ENCODE measurements at places on chromosomes 4 and X.

GRCh38 chr4:118888666-118889311 is at the start of gene SYNPO2:
Gene SYNPO2 (plus strand): TSS chr4:118888854. CDS start chr4:118889037, 183 bp downstream.
- no peak for DNase-seq

- DNase-seq = no peak
Measured at GRCh38 chr4:39596971-39597370, 41.7 kb downstream of the SMIM14 start.

GRCh38 chr4:101345271-101345595 is 2.1 kb downstream of the PPP3CA start:
- no peak for DNase-seq

GRCh38 chr4:124644621-124645020 is 67.9 kb downstream of the ANKRD50 start:
- DNase-seq = no peak

DNA sequence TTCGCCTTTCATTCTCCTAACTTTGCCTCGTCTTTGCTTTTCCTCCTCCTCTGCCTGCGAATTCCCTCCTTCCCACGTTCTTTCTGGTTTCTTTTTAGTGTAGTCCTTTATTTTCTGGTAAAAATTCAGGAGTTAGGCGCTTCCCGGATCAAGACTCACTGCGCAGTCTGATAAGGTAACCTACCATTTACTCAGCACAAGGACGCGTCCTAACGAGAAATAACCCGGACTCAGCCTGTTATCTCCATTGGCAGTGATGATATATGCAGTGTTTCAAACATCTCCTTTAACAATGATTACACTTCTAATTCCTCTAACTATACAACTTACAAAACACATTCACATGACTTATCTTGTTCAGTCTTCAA is 357 bp upstream of the ETNPPL start:
- DNase-seq = no peak

DNA sequence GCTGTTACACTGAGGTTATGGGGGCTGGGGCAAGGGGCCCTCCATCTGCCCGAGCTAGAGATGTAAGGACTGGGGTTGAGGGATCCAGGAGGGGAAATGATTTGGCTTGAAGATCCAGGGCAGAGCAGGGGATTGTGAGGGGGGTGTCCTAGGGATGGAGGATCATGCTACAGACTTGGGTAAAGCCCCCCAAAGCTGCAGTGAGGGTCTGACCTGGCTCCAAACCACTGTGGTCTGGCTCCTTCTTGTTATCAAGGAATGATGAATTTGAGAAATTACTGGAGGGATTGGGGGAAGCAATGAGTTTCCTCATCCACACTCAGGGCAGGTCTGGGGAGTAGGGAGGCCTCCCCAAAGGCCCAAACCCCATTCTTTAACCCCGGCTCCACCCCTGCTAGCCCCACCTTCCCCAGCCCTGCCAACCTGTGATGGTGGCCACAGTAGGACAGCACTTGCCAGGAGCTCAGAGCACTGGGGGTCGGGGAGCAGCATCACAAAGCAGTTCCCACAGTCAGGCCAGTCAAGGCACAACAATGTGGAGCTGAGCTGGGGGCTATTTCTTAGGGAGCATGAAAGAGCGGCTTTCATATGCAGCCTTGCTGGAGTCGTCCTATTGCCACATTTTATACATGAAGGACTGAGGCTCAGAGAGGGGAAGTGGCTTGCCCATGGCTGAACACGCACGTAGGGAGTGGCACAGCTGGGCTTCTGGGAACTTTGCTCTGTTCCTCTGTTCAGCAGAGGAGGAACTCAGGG is 165.5 kb downstream of the EFNB1 start:
- no peak for DNase-seq

DNA sequence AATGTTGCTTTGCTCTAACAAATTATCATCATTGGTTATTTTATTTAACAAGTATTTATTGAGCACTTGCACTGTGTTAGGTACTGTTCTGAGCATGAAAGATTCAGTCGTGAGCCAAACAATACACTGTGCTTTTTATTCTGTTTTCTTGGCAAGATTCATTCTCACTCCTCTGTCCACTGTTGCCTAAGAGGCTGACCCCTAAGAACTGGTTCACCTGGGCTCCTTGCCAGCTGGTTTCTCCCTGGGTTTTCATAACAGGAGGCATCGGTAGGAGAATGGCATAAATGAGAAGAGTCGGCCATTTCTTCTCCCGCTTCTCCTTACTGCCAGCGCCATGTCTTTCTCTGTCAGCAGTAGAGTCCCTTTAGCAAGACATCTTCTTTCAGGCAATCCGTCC is 243.7 kb upstream of the DIAPH2 start:
- no peak for DNase-seq

DNA sequence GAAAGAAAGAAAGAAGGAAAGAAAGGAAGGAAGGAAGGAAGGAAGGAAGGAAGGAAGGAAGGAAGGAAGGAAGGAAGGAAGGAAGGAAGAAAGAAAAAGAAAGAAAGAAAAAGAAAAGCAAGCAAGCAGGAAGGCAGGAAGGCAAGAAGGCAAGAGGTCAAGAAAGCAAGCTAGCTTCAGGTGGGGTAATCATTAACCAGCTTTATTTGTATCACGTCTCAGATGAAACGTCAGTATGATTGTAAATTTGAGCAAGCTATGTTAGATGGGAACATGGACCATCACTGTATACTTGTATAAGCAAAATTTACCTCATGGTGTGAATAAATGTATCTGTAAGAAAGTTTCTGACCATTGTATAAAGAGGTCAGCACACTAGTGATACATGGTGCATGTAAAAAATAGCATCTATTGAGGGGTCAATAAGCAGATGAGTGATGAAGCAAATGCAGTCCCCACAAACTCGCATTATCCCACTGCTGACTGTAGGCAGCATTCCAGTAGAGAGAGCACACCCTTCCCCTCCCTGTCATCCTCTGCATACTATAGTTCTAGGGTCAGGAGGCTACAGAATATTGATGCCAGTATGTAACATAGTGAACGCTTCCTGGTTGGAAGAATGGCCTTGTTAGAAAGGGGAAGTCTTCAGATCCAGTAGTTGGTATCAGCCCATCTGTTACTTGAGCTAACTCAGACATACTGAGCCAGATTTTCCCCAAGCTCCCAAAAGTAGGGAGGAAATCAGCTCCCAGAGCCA is 16.5 kb upstream of the KLHL34 start:
- no peak for DNase-seq

DNA sequence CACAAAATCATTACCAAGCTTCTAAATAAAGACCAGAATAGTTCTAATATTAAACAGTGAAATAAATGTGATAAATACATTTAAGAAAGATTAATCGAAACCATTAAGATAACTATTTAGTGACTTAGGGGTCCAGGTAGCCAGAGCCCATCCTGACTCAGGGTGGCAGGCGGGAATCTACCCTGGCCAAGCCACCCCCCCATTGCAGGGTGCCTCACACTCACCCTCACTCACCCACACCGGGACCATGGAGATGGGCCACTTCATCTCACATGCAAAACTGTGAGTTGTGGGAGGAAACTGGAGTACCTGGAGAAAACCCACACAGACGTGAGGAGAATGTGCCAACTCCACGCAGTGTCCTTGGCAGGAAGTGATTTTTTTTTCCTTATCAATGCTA is 237.6 kb upstream of the HAND2 start:
- DNase-seq = no peak

GRCh38 chrX:41634284-41634683 is 54.5 kb upstream of the GPR34 start:
- no peak for DNase-seq

GRCh38 chr4:39023059-39023458 is 9.2 kb downstream of the TMEM156 start:
- no peak for DNase-seq

DNA sequence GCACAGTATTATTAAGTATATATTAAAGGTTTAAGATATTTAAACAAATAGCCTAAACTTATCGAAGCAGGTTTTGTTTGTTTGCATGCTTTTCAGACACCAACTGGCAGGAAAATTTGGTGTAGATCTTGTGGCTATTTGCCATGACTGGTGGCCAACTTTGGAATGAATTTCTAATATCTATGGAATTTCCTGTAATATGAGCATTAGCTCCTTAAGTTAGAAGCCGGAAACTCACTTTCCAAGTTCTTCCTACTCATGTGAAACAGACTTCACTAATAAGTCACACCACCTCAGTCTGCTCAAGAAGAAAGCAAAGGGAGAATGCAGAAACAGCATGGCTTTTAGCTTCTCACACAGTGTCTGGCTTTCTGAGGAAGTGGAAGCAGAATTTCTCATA is 563.9 kb downstream of the GRXCR1 start:
- DNase-seq = no peak

GRCh38 chr4:55868581-55869090 is 15.2 kb downstream of the EXOC1 start:
- no peak for DNase-seq

DNA sequence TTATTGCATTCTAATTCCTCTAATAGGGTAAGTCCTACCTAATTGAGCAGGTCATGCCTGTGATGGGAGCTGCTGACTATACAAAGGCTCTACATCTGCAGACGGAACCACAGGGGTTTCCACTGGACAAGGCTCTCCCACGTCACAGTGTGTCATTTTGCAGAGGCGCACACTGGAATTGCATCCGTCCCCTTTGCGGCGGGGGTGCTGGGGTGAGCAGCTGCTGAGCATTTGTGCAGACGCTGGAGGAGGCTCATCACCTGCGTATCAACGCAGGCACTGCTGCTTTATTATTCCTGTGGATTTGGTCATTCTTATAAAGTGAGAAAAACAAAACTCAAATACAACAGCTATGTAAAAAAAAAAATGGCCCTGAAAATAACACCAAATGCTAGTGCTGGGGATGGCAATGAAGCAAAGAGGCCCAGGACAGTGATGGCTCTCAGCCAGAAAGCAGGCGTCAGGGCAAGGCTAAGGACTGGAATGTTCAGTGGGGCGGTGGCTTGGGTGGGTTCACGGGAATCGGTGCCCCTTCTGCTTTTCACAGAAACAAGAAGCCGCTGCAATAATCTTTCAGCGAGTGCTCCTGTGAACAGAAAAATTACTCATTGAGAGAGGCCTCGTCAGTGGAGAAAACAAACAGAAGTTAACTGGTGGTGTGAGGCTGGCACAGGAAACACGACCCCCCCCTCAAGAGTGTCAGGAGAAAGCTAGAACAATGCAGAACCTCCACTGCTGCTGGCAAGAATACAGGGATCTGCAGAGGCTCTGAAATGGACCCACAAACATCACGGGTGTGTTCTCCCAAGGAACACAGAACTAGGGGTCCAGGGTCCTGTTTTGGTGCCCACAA is 67.8 kb downstream of the GATB start:
- DNase-seq = no peak

DNA sequence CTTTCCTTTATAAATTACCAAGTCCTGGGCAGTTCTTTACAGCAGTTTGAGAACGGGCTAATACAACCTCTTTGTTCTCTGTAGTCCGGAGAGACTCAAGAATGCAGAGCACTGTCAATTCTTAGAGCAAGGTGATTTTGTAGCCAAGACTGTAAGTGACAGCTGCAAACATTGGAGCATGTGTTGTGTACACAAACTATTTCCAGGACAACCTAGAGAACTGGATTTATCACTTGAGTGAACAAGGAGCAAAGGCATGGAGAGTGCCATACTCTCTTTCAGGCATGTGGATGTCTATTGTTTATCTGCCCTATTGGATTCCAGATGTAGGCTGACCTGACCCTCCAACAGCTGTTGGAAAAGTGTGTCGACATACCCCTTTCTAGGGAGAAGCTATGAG is 153.9 kb downstream of the SPANXN3 start:
- no peak for DNase-seq

DNA sequence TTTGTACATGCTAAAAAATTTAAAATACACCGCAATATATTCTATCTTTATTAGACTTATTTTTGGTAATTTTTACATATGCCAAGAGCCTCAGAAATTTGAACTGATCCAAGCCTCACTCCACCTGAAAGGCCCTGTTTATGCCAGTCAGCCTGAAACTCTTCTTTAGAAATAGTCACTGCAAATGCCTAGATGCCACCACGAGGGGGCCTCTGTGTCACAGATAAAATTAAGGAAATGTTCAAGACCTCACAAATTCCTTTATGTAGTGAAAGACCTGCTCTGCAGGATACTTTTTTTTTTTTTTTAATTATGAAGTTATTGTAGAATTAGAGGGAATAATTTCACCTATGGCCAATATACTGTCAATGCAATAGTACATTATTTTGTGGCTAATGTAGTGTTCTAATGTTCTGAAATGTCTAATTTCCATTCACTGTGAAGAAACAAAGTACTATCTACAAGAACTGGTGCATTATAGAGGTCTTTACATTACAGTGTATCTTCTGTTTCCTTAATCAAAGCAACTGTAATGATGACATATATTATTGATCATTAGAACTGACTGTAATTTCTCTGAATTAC is 69.8 kb downstream of the DTHD1 start:
- DNase-seq = peak; percentile 59

DNA sequence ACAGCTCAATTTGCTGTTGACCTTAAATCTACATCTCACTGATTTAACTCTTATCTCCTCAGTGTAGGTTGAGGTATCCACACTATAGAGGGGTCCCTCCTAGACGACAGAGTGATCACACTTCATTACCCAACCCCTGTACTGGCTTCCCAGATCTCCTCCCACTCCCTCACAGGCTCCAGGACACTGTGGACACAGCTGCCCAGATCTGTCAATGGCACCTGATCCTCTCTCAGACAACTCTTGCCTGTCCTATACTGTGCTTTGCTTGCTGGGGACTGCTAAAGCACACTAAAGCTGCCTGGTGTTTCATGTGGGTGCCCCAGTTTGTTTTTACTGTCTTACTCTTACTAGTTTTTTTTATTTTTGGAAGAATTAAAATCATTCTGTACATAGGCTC is 27.9 kb downstream of the RAB40AL start:
- no peak for DNase-seq

- no peak for DNase-seq
Measured at GRCh38 chrX:66018585-66019309, 21.1 kb downstream of the VSIG4 start.

DNA sequence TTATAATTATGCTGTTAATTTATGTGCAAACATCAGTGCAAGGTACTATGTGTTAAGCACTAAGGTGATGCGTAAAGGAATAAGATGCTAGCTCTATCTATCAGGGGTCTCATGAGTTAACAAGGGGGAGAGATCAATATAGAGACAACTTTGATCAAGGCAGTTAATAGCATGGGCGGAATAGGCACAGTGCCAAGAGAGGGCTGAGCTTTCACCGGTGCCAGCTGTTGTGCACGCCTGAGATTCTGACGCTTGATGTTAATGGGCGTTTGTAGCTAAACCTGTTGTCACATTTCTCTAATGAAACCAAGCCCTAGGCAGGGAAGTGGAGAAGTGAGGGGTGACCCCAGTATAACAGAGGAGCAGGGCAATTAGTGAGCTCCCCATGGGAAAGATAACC is 86.0 kb upstream of the NMU start:
- no peak for DNase-seq

GRCh38 chr4:123353656-123354055 is 42.9 kb upstream of the SPRY1 start:
- DNase-seq = no peak

DNA sequence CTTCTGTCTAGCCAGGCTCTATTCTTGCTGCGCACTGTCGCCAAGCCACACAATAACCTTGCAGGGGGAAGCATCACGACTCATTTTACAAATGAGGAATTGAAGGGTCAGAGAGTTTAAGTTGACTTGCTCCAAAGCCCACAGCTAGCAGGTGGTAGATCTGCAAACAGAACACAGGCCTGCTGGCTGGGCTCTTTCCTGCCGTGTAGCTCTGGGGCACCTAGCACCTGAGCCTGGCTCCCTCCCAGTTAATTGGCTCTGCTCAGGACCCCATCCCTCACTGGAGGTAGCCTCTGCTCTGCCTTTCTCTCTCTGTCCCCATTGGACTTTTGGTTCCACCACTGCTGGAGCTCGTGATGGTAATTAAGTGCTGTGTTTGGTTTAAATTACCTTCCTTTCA is 98.5 kb downstream of the NSUN7 start:
- no peak for DNase-seq

Measured in stimulated activated CD8-positive, alpha-beta memory T cell treated with anti-CD3 and anti-CD28 coated beads, Interleukin-2, amount 100 ng/mL, for 1 hour (primary cell).